CD4-positive, alpha-beta T cell treated with Interleukin-1 beta for 1 hour (primary cell): ENCODE measurements at places on chromosomes 12 and 14.

DNA sequence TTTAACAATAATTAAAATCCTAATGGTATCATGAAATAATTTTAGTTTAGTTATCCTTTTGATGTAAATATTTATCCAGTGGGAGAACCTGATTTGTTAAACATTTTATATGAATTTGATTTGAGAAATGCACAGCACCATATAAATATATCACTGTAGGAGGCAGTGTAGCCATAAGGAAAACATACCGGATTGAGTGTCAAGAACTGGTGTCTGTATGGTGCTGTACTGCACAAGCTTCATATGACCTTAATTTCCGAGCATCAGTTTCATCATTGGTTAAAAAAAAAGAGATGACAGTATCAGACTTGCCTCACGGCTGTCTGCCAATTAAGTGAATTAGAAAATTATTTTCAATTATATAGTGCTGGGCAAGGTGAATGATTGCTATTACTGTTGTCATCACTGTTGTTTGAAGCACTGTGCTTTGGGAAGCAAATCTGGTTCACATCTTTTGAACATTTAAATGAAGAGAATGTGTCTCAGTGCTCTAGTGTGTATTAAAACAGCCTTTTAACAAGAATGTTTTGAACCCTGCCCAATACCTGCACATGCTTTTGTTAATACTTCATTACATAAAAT, 72.1 kb downstream of the TMTC2 start:
- DNase-seq: no peak

DNA sequence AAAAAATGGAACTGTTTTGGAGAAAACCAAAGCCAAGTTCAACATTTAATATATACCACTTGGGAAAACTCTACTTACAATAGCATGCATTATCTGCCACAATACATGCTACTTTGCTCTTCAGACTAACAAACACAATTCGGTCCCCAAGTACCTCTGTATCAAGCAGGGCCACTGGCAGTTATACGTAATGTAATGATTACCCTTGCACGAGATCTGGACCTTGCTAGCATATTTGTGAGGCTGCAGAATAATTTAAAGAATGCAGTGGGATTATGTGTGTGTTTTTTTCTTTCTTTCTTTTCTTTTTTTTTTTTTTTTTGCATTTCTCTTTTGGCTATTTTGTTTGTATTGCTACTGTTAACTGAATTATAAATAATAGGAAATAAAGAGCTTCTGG, 22.8 kb upstream of the PYGL start:
- DNase-seq: no peak

DNA sequence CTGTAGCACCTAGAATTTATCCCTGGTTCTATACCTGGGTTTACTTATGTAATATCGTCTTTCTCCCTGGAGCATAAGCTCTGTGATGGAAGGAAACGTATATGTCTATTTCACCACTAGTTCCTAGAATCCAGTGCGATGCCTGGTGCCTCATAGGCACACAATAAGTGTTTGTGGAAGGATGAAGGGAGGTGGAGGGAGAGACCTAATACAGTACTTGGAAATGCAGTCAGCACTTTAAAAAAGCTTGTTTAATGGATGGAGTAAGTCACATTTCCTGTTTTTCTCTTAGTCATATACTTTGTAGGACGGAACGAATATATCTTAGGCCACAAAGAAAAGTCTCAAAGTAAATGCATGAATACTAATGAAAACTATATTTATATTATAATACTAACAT, 186.5 kb upstream of the HMGA2 start:
- DNase-seq: no peak

- no peak for DNase-seq
These were observed 55.4 kb downstream of the RPAP3 start for GRCh38 chr12:47650469-47650868.

DNA sequence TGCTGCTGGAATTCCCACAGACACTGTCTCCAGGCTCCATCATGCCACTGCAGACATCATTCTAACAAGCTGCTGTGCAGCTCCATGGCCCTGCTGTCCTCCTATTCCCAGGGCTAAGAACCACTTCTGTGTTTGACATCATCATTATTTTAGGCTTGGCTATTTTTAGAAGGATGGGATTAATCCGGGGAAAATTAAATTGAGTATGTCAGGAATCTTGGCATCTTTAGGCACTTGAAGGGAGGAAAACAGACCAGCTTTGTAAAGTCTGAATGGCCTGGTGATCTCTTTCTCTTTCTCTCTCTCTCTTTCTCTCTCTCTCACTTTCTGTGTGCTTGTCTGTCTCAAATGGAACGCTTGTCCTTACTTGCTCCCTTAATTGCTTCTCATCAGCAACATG, 568.3 kb upstream of the FLRT2 start:
- DNase-seq: no peak
